ENCODE measurements at places on chromosomes 7 and 10.

GRCh38 chr10:77927402-77928246 is 1.1 kb upstream of the DLG5 start:
- no peak for DNase-seq

GRCh38 chr7:149196705-149197171 is 1.4 kb downstream of the ZNF282 start:
- peak; percentile 53 for DNase-seq

DNA sequence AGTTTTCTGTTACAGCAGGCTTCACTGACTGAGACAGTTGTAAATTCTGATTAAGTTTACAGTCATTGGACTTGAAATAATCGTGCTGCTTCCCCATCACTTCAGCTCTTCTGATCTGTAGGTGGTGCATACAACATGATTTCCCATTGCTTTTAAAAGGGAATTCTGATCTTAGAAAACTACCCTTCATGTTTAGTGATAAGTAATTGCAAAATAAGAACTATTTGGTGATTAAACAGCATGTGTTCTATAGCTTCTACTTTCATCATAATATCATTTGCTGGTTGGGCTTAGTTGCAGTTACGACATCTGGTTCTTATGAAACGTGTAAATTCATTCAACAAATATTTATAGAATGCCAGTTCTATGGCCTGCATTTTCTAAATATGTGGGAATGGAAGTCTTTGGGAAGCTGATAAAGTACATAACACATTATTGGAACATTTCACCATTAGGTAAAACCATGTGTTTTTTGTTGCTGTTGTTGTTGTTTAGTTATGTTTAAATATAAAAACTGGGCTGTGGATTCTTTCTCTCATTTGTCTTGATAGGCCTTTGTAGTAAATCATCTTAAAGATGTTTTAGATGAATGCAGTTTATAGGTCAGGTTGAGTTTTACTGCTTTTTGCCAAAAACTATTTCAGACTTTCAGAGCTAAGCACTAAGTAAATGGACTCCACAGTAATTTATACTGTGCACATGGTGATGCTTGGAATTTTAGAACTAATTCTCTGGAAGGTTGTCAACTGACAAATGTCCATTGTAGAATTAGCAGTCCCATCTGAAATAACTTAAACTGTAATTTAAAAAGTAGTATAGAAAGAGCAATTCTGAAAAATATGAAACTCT is 13.1 kb downstream of the GNAI1 start:
- DNase-seq: no peak

DNA sequence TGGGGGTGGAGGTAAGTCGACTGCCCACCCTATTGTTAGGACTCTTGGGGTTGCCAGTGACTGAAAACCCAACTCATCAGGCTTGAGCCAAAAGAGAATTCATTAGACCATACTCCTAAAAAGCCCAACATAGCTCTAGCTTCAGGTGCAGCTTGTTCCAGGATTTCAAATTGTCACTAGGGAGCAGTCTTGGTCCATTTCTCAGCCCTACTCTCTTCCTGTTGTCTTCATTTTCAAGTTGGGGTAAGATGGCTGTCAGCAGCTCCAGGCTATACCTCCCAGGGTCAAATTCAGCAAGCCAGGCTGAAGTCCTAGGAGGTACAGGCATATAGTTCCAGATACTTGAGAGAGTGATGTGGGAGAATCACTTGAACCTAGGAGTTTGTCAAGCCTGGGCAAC is 14.9 kb upstream of the COL13A1 start:
- DNase-seq: peak; percentile 27

DNA sequence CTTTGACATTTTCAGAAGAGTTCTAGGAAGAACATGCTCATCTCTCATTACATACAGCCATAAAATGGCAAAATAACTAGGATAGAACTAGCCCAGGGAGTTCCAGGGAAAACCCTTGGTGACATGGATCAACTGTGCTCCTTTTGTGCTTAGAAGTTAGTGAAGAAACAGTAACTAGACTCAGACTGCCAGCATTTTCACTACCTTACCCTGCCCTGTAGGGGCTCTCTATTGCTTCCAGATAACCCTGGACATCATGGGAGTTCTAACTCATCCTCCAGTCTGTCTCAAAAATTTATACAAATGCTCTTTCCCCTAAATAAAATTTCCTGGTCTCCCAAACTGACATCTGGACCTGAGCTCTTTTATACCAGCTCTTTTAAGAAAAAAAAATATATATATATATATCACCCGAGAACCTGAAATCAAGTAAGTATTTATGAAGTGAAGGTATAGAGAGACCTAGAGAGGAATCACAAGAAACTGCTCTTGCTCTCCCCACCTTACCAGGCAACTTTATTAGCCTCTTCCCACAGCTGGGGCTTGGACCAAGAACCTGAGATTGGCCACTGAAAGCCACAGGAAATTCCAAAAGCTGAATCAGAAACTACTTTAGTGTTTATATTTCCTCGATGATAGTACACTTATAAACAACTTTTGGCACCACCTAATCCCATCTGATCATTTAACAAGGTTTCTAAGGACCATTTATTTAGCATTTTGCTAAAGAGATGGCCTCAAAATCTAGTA is 101.4 kb downstream of the RELN start:
- DNase-seq: peak; percentile 8

DNA sequence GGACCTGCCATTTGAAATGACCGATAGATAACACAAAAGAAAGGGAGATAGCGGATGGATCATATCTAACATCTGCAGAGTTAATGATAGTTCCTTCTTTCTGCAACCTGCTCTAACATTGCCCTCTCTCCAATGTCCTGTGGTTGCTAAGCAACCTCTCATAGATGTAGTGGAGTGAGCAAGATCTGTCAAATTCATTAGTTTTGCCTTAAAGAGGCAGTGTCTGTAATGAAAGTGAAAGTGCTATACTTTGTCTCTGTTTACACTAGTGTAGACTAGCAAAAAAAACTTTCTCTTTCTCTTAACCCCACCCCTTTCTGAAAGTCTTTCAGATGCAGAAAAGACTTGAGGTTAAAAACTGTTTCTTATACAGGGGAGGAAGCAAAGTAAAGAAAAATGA is 1196.9 kb downstream of the SORCS3 start:
- no peak for DNase-seq

DNA sequence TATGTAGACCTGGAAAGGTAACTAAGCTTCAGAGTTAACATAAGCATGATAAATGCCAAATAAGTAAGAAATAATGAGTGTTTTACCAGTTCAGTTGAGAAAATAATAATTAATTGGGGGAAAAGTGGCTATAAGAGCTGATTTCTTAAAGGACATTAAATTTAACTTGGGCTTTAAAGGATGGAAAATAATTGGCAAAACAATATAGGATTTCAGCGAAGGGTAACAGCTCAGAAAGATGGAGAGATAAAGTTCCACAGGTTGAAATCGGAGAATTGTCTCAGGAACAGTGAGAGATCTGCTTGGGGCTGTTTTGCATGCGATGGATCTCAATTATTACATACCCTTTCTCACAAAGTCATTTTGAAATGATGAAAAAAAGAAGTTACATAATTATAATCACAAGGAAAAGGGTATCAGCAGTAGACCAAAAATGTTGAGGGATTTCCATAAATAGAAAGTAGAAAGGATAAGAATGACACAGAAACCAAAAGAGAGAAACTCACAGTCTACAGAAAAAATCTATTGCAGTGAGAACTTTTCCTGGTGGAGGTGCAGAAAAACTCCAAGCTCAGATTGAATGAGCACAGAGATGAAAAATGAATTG is 40.1 kb upstream of the ITGB8 start:
- DNase-seq: no peak

- no peak for DNase-seq
These were observed 8.8 kb downstream of the NODAL start for GRCh38 chr10:70432561-70433263.

GRCh38 chr10:7206412-7207100 is 204.3 kb downstream of the SFMBT2 start:
- no peak for DNase-seq

GRCh38 chr10:7544203-7544602 is 122.6 kb downstream of the ITIH5 start:
- no peak for DNase-seq

- no peak for DNase-seq
These were observed 90.8 kb upstream of the KLF6 start for GRCh38 chr10:3875842-3876235.

GRCh38 chr10:63819753-63820329 is 298.6 kb downstream of the REEP3 start:
- peak; percentile 37 for DNase-seq

GRCh38 chr10:69179089-69179742 is 818 bp upstream of the SUPV3L1 start:
- peak; percentile 34 for DNase-seq

DNA sequence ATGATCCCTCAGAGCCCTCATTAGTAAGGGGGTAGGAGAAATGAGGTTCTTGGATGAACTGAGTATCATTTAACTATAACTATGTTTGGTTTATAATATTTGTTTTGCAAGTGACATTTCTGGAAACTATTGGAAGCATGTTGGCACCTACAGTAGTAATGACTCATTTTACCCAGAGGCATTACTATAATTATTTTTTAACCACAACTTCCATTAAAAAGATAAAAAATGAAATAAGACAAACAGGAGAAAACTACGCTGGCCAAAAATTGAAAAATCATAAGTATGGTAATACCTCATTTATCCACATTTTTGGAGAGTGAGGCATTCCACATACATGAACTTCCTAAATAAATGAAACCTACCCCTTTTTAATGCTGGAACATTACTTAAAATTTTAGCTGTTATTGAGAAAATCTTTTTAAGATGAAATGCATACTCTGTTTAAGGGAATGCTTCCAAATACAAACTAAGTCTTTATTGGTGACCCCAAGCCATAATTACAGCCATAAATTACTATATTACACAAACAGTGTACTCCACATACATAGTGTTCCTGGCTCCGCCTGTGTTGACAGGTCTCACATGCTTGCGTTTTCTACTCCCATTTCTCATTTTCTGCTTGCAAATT is 84.6 kb upstream of the CAPZA2 start:
- DNase-seq: no peak

GRCh38 chr7:1741751-1742554 is 71.9 kb downstream of the ELFN1 start:
- no peak for DNase-seq

- DNase-seq: no peak
These were observed 4.6 kb downstream of the CDK5 start for GRCh38 chr7:151053096-151053495.

DNA sequence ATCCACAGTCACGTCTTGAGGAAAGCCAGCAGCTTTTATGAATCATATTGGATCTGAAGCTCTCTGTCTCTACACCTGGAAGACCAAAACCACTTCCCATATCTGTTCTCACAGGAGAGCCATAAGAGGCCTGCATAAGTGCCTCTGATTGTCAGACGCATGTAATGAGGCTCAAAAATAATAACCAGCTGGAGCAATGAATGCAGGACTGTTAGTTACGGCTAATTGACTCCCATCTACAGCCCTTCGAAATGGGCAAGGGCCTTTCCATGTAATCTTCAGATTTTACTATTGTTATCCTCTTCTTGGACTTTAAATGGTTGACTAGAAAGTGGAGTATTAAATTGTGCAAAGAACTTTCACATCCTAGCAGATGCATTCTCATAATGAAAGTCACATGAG is 4.4 kb upstream of the SEMA3C start:
- no peak for DNase-seq

GRCh38 chr7:23212841-23213240 is 31.0 kb downstream of the NUP42 start:
- no peak for DNase-seq

- peak; percentile 56 for DNase-seq
These were observed 80.0 kb downstream of the C7orf25 start for GRCh38 chr7:42831718-42832522.

GRCh38 chr7:4740796-4741195 is 34.6 kb upstream of the AP5Z1 start:
- no peak for DNase-seq
